ENCODE measurements at places on chromosomes 12 and 14.

DNA sequence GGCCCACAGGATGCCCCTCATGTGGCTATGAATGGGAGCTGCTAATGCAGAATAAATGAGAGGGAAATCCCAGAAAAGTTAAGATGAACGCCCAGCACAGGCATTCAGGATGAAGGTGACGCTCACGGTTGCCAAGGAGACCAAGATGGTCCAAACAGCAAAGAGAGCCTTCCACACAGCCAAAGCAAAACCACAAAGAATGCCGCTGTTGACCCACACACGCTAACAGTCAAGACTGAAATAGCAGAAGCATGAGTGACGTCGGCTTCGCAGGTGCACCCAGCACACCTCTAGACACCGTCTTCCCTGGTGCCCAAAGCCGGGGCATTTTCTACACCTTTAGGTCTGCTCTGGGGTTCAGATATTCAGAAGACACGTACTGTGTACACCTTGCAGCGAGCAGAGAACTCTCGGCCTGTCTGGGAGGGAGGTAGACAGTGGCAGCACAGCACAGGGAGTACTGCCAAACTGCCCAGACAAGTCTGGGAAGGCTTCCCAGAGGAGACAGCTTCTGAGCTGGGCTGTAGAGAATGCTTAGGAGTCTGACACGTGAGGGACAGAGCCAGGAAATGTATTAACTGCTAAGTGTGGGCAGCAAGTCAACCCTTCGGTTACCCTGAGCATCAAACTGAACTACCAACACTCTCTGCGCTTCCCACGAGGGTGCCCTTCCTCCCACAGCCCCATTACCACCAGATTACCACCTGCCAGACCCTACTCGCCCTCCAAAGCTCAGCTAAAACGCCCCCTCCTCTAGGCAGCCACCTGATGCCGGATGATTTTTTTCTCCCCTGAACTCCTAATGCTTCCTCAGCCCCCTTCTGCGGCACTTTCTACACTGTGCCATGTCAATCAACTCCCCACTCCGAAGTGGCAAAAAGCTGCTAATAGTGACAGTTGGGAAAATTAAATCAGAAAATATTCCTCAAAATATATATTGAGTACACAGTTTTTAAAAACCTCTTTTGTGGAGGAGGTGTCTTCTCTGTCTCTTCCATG lies 50.1 kb downstream of the CCDC88C start:
- peak; percentile 13 for DNase-seq

DNA sequence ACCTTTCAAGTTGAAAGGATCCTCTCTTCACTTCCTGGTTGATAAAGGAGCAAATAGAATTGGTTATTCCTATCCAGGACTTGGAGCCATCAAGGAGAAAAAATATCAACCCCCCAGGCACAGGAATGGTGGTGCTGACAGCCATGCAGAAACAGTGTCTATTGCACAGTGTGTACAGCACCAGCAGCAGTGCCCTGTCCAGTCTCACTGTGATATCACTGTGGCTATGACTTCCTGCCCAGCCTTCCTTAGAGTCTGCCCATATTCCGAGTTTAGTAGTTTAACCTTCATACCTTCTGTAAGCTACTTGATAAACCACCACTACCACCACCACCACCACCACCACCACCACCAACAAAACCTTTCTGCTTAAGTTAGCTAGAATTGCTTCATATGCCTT lies 45.1 kb upstream of the FERMT2 start:
- DNase-seq = no peak

DNA sequence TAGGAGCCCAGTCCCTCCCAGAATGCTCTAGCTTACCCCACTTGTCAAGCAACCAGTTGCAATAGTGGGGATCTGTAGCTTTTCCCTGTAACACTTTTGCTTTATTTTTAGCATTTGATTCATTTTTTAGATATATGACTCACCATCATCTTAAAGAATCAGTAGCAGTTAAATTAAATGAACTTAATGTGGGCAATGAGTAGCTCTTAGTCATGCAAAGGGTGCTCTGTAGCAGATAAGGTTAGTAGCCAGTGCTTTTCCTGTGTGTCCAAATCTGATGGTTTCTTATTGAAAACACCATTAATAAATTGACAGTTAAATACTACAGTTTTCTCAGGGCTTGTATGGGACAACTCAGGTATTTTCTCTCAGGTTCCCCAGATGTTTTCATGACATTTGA lies 311.8 kb downstream of the RERGL start:
- DNase-seq = no peak

DNA sequence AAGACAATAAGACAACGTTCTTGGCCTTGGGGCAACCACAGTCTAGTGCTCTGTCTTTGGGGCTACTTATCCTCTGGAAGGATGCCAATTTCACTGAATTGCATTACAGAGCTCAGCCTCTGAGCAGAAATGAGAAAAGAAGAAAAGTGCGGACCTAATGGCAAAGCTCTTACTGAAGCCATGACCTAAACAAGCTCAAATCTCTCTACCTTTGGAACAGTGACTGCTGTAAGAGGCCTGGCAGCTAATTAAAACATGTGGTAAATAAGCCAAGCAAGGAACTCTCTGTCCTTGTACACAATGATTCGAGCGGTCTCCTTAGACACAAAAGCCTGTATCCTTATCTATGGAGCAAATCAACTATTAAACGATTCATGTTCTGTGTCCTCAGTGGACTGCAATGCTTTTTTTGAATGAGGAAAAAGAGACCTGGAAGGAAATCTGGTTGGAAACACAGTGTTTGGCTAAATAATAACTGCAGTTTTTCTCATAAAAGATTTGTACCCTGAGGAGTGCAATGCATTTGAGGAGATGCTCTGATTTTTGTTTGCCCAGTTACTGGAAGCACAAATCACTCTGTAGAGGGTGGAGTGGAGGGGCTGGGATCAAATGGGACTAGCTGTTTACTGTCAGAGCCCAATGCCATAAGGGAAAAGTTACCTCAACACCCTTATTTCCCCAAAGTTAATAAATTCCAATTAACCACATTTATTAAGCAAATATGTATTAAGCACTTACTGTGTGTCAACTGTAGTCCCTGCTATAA lies 113.9 kb downstream of the NDUFA12 start:
- DNase-seq = no peak

DNA sequence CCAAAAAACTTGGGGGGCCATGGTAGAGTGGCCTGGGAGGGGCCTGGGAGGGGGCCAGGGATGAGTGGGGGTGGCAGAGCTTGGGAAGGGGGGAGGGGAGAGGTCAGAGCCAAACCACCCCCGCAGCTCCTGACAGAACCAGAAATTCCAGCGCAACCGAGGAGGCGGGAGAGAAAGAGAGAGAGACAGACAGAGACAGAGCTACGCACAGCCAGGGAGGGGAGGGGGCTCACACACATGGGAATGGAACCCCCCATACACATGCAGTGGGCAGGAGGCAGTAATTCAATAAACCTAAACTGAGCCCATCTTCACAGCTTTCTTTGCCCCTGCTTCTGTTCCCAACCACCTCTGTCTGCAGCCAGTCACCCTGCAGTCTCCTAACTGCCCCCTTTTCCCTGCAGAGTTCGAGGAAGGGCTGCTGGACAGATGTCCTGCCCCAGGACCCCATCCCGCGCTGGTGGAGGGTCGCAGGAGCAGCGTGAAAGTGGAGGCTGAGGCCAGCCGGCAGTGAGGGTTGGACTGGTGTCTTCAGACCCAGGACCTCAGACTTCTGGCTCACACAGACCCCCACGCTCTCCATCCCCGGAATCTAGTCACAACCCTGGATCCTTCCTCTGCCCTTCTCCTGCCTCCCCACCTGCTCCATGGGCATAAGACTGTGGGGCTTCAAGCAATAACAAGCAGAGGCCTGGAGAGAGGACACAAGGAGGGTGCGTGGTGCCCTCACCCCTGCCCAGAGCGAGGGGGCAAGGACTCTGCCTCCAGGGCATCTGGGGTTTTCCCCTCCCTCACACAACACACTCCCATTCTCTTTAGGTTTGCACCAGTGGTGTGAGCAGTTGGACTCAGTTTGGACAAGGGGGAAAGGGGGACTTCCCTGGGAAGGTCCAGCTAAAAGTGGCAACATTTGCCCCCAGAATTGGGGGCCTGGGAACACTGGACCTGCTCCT lies 5.6 kb downstream of the NAB2 start:
- no peak for DNase-seq

GRCh38 chr12:130788515-130788914 lies 50.5 kb downstream of the STX2 start:
- no peak for DNase-seq

GRCh38 chr12:122003651-122004611 lies 17.8 kb upstream of the BCL7A start:
- DNase-seq = no peak

DNA sequence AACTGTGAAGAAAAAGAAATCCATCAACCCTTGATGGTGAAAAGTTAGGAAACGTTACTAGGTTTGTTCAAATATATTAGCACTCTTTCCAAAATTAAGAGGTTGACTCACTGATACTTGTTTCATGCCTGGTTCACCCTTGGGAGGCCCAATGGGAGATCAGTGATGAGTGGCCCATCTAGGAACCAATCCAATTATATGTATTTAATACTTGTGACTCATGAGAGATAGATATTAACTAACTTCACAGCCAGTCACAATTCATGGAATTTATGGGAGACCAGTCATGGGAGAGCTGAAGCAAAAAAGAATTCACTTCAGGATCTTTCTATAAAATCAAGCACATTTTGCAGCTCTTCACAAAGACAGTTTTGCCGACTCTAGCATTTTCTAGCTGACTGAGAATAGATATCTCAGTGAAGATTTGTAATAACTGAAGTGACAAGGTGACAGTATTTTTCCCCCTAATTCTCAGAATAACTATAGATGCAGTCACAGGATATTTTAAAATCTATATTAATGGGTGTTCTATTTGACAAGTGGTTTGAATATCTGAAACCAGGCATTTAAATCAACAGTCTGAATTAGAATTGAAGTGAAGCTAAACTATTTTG lies 230.2 kb downstream of the EPS8 start:
- DNase-seq = no peak
